Iris pigment epithelial cell (primary cell): ENCODE measurements at places on chromosomes 5 and 9.

DNA sequence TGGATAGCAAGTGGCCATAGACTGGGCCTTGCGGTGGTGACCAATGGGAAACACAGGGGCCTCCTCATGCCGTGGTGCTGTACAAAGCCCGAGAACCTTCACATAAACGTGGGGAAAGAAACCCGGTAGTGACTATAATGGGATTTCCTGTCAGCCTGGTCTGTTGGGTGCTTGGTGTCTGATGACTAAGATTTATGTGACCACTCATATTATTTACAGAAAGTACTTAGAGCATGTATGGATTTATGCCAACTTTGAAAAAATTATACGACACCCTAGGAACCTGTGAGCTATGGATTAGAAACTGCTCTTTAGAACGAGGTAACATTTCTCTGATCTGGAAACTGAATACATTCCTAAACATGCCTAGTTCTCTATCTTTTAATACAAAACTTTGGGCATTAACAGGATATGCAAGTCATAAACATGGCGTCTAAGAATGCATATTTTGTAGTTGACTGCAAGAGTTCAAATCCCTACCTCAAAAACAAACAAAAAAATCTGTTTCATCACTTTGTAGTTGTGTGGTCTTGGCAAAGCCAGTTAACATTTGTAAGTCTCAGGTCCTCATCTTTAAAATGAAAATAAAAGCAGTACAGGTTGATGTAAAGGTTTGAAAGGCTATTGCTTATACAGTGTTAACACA lies 85.4 kb downstream of the TMEM167A start:
- peak; percentile 62 for DNase-seq

GRCh38 chr5:142520885-142521284 lies 165.0 kb downstream of the FGF1 start:
- peak; percentile 31 for DNase-seq

GRCh38 chr5:16480821-16481538 lies 15.4 kb upstream of the ZNF622 start:
- DNase-seq: no peak

DNA sequence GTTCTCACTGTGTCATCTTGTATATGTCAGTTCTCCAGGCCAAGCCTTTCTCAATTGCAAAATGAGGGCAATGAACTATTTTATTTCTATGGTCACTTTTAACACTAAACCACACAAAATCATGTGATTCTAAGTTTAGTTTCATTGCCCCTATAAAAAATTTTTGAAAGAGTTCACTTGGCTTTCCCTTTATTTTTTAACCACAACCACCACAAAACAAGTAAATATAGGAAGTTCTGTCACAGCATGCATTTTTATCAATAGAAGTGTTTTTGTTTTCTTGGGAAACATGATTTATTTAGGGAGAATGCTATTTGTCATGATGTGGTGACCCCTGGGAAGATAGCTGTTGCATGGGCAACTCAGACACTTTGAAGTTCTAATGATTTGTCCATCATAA lies 169.1 kb downstream of the CSNK1G3 start:
- DNase-seq: no peak

DNA sequence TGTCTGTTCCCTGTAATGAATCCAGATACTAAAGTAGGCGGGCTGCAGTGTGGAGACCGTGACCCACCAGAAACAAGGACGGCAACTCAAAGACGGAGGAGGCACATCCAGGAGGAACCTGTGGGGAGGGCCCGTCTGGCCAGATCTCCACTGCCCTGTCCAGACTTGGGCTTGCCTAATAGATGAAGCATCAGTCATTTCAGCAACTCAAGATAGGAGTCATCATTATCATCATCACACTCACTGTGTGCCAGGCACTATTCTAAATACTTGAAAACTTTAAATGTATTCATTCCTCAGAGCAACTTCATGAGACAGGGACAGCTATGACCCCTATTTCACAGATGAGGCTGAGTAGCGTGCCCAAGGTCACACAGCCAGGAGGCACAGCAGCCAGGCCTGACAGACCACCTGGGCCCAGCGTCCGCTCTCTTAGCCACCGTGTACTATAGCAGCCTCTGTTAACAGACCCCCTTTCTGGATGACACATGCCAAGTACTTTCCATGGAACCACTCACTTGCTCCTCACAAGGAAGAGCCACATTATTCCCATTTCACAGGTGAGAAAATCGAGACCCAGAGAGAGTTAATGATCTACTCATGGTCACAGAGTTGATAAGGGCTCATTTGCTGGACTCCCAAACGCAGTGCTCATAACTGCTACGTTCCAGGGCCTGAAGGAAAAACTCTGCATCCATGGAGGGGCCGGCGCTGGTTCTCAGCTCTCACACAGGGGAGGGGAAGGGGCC lies 4.9 kb upstream of the IL4 start:
- DNase-seq: no peak

DNA sequence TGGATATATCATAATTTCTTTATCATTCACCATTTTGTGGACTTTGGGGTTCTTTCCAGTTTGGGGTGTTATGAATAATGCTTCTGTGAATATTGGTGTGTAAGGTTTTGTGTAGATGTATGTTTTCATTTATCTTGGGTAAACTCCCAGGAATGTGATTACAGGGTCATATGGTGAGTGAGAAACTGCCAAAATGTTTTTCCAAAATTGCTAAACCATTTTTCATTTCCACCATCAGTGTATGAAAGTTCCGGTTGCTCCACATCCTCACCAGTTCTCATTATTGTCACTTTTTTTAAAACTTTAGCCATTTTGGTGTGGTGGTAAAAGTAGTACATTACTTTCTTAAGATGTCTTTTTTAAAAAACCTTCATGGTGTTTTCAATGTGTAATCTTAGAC lies 152.9 kb downstream of the NIPBL start:
- peak; percentile 20 for DNase-seq

- DNase-seq: no peak
Observed at GRCh38 chr9:123796618-123797484, 133.1 kb downstream of the DENND1A start.

DNA sequence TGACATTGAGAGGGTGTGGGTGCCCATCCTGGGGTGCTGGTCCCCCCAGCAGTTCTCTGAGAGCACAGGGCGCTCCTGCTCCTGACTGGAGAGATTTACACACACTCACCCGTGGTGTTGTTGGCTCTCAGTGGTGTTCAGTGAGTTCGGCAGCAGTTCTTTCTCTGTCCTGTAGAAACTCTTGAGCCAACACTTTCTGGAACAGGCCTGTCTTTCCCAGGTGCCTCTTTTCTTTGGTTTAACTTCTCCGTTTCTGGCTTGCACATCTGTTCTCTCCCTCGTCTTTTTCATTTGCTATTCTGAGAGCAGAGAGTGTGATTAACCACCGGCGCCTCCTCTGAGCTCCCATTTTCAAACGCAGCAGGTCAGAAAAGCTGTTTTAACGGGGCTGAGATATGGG lies 284.5 kb downstream of the IRX2 start:
- DNase-seq: no peak

DNA sequence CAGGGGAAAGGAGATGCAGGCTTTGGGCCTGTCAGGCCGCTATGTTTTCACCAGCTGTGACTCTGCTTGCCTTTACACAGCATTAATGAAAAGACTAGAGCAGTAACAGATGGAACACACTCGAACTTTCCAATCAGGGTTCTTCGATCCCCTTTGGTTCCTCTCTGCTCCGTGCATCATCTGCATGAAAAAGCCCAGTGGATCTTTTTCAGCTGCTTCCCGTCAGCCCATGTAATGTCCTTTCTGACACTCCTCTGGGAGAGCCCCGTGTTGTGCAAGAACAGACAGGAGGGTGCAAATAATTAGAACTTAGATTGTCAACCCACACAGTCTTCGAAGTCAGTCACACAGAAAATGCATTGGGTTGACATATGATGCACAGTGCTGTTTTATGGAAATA lies 448.9 kb upstream of the ZNF462 start:
- DNase-seq: no peak

DNA sequence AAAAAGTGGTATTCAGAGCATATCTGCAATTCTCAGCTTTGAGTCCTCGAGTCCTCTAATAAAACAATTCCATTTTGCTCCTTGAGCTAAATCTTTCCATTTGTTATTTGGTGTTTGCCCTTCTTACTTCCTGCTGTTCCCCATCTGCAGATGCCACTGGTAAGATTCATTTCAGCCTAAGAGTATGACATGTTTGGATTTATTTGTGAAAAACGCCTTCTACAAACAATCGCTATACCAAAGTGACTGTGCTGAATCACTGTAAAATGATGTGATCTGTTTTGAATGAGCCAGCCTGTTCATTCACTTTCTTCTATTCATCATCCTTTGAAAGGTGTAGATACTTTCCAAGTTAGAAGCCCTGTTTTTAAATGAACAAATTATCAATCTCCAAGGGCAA lies 27.7 kb downstream of the KCTD16 start:
- DNase-seq: peak; percentile 68

- DNase-seq: no peak
Observed at GRCh38 chr9:17843236-17843635, 264.4 kb downstream of the SH3GL2 start.

DNA sequence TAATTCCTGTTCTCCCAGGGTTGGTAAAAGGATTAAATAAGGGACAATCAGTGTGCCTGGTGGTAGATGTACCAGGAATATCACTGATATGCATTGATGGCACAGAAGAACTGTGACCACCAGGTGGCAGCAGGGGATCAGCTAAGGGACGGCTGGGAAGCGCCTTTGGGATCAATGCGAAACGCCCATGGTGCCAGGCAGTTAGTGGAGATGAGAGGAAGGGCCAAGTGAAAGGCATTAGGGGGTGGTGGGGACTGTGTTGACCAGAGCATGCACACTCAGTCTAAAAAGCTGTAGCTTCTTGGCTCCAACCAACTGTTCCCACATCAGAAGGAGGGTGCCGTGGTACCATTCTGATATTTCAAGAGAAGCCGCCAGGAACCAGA lies 55.6 kb downstream of the ARHGEF37 start:
- peak; percentile 69 for DNase-seq

GRCh38 chr5:43432486-43433375 lies 20.5 kb upstream of the CCL28 start:
- peak; percentile 84 for DNase-seq

- no peak for DNase-seq
Observed at GRCh38 chr9:130480673-130481072, 35.9 kb downstream of the ASS1 start.

DNA sequence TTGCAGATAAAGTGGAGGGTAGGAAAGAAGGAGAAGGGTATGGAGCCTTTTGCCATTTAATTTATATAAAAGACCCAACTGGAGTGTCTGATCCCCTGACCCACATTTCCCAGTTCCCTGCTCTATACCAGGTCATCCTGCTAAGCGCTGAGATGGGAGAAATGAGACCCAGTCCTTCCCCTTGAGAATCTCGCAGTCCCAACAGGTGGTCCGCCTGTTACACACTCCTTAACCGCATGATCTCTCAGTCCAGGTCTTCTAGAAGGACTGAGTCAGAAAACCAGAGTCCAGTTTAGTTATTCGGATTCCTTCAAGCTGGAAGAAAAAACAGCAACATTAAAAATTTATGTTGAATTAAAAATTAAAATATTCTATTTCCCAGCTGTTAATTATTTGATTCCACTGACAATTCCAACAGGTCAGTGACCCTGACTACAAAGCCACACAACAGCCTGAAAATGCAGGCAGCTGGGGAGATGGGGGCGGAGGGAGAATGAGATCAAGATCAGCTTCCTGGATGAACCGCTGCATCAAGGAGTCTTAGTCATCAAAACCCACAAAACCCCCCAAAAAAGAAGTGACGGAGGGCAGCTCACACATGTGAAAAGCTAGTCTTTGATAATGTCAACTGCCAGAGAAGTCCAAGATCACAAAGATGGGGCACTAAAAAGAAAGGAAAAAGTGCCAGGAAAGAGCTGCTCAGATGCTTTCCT lies 44.0 kb downstream of the GGTA1 start:
- DNase-seq: no peak

DNA sequence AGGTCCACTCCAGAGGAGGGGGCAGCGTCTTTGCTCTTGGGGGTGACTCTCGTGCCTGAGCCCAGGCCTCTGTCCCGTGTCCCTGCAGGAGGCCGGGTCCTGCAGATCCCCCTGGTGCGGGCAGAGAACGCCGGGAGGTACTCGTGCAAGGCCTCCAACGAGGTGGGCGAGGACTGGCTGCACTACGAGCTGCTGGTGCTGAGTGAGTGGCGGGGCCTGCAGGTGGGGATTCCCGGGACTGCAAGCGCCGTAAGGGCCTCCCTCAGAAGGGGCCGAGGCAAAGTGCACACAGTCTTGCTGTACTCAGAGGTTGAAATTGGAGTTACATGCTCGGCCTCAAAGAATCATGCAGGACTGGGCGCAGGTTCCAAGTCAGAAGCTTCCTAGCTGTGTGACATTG lies 62.7 kb upstream of the ASS1 start:
- DNase-seq: no peak

- DNase-seq: no peak
Observed at GRCh38 chr5:180100621-180101450, 29.3 kb upstream of the RNF130 start.

DNA sequence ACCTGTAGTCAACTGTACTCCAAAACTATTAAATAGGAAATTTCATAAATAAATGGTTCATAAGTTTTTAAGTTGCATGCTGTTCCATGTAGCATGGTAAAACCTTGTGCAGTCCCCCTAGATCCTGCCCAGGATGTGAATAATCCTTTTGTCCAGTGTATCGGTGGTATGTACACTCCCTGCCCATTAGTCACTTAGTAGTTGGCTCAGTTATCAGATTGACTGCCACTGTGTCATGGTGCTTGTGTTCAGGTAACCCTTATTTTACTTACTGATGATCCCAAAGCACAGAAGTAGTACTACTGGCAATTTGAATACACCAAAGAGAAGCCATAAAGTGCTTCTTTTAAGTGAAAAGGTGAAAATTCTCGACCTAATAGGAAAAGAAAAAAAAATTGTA lies 134.2 kb downstream of the RNF180 start:
- DNase-seq: no peak

- no peak for DNase-seq
Observed at GRCh38 chr9:120562861-120563443, 17.0 kb downstream of the CDK5RAP2 start.

- no peak for DNase-seq
Observed at GRCh38 chr5:87877023-87877422, 391.6 kb downstream of the TMEM161B start.

DNA sequence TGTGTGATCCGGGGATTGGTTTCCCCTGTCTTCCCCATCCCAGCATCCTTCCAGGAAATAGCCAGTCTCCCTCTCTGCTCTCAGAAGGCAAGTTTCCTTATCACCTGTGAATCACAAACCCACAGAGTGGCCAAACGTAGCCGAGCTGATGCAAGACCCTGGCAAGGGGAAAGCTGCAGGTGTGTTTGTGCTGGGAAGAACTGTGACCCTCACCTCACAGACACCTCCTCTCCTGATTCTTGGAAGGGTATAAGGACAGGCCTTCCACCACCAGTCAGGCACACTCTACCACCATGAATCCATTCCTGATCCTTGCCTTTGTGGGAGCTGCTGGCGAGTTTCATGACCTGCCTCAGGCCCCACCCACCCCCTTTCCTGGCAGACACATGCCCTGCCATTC lies at the start of gene PRSS3:
PRSS3 (plus strand) TSS at position 281 of the 400 bp plus-strand sequence; CDS start at position 294, 13 bp downstream.
- no peak for DNase-seq

GRCh38 chr5:154157483-154158378 lies 32.8 kb upstream of the GALNT10 start:
- no peak for DNase-seq
